ENCODE measurements at places on chromosomes 11 and 22. TPM values are rescaled to one million over a fixed set of nuclear protein-coding genes. Genes with fewer than 3 reads are reported as not detected.

DNA sequence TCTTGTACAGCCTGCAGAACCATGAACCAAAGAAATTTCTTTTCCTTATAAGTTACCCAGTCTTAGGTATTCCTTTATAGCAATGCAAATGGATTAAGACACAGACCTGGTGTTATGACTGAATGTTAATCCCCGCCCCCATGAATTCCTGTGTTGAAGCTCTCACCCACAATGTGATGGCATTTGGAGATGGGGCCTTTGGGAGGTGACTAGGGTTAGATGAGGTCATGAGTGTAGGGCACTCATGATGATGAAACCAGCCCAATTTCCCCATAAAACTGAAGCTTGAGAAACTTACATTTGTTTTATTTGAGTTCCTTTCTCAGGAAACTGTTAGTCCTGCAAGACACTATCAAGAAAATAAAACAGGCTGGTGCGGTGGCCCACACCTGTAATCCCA lies 115.8 kb upstream of the THY1 start:
- no peak for DNase-seq

GRCh38 chr22:22103078-22103875 lies 120.7 kb upstream of the TOP3B start:
- no peak for DNase-seq

Gene KCNJ4
- not detected for total RNA-seq

GRCh38 chr22:19016081-19016766 lies 80.1 kb upstream of the PRODH start:
- DNase-seq: no peak

Gene OR51E2
- not detected for total RNA-seq

Gene SIRT3
- 15.9 TPM for total RNA-seq

DNA sequence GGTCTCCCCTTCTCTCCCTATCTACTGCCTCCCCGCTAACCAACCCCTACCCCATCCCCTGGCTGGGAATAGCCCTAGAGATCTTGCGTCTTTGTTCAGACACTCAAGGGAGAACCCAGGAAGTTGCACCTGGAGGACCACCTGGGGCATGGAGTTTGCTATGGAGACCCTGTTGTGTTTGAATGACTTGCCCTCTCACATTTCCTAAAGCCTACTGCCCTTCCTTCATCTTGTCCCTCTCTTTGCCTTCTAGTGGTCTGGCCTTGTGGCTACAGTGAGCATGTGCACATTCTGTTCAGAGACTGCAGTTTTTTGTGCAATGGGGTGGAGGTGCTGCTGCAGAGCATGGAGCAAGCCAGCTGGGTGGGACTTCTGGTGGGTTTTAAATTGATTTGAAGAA lies 42.5 kb downstream of the ZNRF3 start:
- no peak for DNase-seq

DNA sequence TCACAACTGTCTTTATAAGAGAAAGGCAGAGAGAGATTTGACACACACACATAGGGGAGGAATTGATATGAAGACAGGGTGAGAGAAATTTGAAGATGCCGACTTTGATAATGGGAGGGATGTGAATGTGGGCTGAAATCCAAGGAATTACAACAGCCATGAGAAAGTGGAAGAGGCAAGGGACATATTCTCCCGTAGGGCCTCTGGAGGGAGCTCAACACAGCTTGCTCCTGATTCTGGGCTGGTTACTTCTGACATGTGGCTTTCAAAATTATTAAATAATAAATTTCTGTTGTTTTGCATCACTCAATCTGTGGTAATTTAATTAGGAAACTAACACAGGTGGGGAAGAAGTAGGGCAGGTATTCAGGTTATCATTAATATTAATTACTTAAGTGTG lies 282.9 kb downstream of the LUZP2 start:
- no peak for DNase-seq

Gene ARHGAP32
- total RNA-seq: 1.0 TPM
